ENCODE measurements at places on chromosomes 12 and 14. TPM values are rescaled to one million over a fixed set of nuclear protein-coding genes. Genes with fewer than 3 reads are reported as not detected.
A peak's percentile ranks its signal among the peaks of the same experiment; 100 is the strongest.

DNA sequence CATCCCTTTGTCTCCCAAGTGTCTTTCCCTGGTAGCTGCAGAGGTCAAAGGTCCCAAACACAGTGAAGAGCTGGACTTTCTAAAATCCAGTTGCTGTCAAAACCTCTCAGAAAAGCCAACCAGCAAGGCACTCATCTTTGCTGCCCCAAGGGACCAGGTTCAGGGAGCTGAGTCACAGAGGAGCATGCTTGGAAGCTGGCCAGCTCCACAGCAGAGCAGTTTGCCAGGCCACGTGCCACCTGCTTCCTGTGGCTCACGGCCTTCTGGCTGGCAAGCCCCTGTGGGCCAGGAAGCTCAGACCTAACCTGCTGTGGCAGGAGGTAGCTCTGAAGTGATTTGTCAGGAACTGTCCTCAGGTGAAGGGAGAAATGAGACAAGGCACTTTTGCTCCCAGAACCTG is 3.6 kb downstream of the ISCU start:
- DNase-seq: peak; percentile 86

DNA sequence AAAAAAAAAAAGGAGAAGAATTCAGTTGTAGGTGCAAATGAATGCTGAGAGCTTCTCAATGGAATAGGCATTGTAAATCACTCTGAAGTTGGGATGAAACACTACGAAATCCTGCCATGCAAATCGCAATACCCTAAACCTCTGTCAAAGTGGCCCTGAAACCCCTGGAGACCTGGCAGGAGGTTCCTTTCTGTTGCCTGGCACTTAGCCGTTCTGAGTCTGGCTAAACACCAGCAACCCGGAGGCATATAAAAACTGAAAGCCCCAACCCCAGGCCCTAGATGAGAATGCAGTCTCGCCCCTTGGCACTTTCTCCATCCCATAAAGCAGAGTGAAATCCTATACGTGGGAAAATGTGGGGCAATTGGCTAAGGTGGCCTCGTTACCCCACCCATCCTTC is 151.5 kb upstream of the PARP11 start:
- DNase-seq: no peak

DNA sequence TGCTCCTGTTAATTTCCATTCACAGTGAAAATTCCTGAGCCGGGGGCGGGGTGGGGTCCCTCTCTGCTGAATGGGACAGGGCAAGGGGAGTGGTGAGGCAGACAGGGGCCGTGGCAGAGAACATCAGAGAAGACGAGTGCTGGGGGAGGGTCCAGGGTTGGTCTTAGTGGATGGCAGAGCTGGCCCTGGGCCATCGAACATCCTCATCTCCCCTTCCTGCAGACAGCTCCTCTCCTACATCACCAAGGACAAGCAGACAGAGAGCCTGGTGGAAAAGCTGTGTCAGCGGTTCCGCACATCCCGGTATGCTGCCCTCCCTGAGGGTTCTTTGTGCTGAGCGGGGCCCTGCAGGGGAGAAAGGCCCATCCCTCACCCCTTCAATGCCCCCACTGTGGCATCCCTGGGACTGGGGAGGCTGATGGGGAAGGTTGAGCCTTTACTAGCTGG is 5.0 kb upstream of the GAPDH start:
- no peak for DNase-seq

DNA sequence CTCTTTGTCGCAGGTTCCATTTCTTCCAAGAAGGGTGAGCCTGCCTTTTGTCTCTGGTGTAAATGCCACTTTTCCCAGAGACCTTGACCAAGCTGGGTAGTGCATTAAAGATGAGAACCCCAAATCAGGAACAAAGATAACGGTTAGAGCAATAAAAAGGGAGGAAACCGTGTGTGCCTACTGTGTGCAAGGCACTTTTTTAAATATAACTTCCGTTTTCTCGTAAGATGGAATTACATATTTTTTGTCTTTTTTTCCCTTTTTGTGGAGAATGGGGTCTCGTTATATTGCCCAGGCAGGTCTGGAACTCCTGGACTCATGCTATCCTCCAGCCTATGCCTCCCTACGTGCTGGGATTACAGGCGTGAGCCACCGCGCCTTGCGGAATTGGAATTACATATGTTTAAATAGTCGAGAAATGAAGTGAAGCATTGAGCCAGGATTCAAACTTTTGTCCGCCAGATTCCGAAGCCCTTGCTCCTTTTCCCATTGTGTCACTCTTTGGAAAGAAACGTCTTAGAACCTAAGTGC is 506 bp upstream of the NABP2 start:
- DNase-seq: no peak

DNA sequence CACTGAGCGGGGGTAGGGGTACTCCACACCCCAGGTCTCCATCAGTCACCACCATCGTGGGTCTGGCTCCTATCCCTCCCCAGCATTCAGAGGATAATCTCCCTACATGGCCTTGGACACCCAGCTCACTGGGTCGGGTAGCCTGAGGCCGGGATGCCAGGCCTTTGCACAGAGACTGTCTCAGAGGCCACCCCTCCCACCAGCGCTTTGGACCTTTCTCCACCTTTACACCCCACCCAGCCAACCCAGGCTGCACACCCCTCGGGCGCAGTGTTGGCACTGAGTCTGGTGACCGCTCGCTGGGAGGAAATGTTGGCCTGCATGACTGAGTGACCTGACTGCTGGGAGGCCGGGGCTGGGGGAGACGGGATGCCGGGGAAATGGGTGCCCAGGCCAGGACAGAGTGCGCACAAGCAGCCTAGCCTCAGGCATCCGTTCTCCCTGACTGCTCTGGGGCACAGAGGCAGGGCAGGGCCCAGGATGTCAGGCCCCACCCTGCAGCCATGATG is 10.6 kb upstream of the LBHD2 start:
- no peak for DNase-seq

GRCh38 chr14:99682809-99683618 is 1.1 kb upstream of the CYP46A1 start:
- peak; percentile 72 for DNase-seq

- no peak for DNase-seq
Measured at GRCh38 chr12:53102883-53103807, at the start of gene SOAT2. Gene SOAT2, plus strand, starts transcription at chr12:53103486. Its CDS starts 92 bp downstream, at chr12:53103578.

- peak; percentile 63 for DNase-seq
Measured at GRCh38 chr14:86799244-86799647, 1193.7 kb downstream of the GALC start.

Gene WASHC3
- total RNA-seq: 53.4 TPM

DNA sequence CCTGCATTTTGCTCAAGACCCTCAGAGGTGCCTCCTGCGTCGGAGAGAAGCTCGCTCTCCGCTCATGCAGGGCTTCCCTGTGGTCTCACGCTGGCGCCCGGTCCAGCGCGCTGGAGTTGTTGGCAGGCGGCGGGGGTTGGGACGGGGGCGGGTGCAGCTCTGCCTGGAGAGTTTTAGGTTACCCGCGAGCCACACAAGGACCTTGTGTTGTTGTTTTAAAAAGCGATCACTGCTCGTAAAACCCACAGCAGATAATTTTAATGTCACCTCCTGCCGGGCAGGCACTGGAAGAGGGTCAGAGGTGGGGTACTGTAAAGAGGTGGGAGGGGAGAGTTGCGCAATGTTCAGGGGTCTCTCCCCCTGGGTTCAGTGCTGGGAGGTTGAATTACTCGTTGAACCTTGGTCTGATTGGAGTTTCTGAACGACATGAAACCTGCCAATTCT is 850 bp downstream of the SMOC1 start:
- no peak for DNase-seq

GRCh38 chr14:38079268-38079667 is 128.4 kb upstream of the SSTR1 start:
- no peak for DNase-seq

DNA sequence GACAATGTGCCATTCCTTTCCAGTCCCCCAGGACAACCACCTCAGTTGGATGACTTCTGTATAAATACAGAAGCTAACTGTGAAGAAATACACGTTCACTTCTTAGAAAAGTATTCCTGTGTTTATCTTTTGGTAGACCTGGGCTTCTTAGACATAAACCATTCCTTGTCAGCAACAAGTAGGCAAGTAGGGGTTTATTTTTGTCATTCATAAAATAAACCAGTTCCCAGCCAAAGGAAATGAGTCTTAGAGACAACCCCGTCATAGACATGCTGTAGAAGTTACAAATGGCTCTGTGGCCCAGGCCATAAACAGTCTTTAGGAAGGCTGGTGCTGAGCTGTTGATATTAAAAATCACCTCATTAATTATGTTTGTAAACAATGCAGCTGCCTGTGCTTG is 243.2 kb downstream of the SPTSSA start:
- no peak for DNase-seq

Gene SDS
- total RNA-seq: not detected

Gene ART4
- not detected for total RNA-seq

Gene TSPAN19
- 0.10 TPM for total RNA-seq

Gene CLEC1A
- not detected for total RNA-seq

Gene A2M
- total RNA-seq: not detected

Gene DLK1
- total RNA-seq: not detected

- DNase-seq: no peak
Measured at GRCh38 chr12:14416658-14417057, 51.2 kb downstream of the ATF7IP start.

GRCh38 chr12:112506513-112507166 is 87.9 kb downstream of the PTPN11 start:
- DNase-seq: no peak

GRCh38 chr12:45658020-45658419 is 71.5 kb upstream of the ARID2 start:
- DNase-seq: no peak

Gene FSCB
- total RNA-seq: not detected

GRCh38 chr12:5505116-5505515 is 73.2 kb downstream of the NTF3 start:
- no peak for DNase-seq

GRCh38 chr12:117986705-117987469 is 18.1 kb upstream of the KSR2 start:
- no peak for DNase-seq

GRCh38 chr12:124097701-124098100 is 124.7 kb downstream of the ZNF664 start:
- no peak for DNase-seq

Gene PRB2
- total RNA-seq: not detected

All from NCI-H460 (cell line).